ENCODE measurements at places on chromosomes 12 and 14.

DNA sequence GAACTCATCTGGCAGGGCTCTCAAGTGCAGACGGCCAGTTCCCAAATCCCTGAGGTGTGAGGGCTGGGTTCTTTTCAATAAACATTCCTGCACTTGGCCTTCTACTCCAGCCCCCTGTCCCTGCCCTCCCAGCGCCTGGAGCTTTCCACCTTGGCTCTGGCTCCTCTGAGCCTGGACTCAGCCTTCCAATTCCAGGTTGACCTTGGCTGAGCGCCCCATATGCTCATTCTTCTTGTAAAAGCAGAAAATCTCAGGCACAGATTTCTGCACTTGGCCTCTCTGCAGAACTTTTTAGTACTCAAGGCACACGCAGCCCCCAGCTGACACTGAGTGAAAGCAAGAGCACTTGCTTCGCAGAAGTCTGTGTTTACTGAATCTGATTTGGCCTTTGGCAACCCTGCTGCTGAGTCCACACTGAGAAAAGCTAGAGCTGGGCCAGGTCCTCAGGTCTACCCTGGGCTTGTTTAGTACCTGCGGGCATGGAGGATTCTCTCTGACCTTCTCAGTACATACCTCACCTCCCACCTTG lies 222.7 kb downstream of the MSRB3 start:
- no peak for DNase-seq

DNA sequence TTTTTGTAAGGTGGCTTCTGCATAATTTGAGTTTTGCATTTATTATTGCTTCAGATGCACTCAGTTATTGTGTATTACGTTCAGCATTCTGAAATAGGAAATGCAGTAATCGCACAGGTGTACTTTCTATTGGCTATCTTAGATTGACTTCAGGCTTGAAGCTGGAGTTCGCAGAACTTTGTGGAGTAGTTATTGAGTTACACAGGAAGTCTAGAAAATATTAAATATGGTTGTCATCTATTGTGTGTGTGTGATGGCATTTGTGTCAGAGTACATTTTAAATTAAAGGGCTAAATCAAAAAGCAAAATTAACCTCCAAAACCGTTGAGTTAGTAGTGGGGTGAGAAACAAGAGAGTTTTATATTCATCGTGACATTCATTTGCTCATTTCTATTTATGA lies 2.7 kb downstream of the ARID2 start:
- DNase-seq: no peak

DNA sequence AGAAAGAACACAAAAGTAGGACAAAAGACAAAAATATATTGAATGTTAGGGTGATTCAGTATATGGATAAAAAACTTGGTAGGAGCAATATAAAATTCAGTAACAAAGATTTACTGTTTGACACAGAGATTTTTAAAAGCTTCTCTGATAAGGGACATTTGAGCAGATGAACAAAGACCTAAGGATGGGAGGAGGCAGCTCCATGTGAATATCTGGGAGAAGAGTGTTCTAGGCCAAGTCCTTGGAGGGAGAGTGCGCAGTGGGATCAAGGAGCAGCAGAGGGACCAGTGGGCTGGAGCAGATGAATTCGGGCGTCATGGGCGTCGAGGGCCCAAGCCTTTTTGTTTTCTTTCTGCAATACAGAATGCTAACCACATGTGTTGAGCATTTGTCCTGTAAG lies 174.4 kb downstream of the PRKCH start:
- no peak for DNase-seq

DNA sequence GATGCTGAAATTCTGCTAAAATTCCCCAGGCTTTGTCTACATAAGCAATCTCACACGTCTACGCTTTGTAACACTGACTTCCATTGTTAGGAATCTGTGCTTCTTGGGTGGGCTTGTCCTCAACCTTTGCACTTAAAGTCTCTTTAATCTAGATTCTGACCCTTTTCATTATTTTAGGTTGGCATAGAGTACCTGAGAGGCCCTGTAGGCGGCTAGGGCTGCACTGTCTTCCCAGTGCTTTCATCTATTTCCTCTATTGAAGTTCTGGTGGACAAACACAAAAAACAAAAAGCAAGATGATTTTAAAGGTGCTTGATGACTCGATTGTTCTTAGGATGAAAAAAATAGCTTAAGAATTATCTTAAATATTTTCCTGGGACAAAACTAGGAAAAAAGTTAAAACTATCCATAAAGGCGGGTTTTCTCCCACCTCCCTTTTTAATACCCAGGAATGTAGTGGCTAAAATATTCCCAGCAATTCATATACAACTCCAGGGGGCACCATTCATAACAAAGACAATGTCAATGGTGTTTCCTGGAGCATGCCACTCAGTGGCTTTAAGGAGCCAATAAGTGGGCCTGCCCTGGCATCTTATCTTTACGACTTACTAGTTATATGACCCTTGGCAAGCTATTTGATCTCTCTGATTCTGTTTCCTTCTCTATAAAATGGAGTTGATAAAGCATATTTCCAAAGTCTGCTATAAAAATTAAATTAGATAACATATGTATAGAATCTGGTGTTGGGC lies 197.5 kb downstream of the STXBP6 start:
- DNase-seq: peak; percentile 28

- no peak for DNase-seq
These were observed 18.9 kb downstream of the ARL6IP4 start for GRCh38 chr12:122999196-122999946.

DNA sequence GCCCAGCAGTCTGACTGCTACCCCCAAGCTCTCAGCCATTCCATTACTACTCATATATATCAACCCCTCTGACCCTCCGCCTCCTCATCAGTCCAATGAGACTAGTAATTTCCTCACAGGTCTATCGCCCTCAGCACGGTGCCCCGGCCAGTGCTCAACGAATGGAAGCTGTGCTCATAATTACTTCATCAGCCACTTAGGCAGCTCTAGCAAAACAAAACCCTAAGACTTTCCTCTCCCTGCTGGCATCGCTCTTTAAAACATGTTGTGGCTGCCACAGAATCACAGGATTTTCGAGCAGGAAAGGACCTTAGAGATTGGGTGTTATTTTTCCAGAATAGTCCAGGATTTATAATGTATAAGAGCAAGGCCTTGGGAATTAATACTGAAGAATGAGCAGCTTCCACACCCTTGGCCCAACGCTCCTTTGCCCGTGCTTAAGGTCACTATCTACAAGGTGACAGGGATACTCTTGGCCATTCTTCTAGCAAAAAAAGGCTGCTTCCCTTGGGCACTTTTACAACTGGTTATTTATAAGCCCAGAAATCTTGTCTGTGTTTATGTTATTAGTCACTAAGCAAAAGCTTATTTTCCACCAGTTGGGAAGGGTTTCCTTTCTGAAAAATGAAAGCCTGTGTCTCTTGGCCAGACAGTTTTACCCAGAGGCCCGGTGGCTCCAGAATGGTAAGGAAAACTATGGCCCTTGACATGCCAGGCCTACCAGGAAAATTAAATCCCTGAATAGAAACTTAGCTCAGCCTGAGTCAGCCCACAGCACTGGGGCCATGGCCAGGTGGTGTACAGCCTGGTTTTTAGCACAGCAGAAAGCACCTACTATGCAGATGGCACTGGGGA lies 47.9 kb downstream of the NUAK1 start:
- DNase-seq: no peak

- no peak for DNase-seq
These were observed 35.4 kb downstream of the TAOK3 start for GRCh38 chr12:118337194-118337838.

DNA sequence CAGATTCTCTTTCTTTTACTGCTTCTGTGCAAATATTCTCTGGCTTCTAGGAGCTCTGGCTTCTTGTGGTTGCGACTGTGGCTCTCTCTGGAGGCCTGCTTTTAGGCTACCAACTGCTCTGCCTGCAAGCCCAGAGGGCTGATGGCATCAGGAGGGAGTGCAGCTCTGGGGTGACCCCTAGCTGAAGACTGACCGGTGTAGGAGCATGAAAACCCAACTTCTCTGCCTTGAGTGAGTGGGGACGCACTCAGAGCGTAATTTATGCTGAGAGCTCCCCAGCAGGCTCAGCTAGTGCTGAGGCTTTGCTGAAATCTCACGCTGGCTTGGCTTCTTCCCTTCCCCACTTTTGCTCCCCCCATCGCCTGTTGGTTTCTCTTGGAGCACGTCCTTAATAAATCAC lies 29.9 kb upstream of the RBM19 start:
- DNase-seq: no peak

GRCh38 chr12:126726481-126727217 lies 1540.3 kb upstream of the TMEM132C start:
- DNase-seq: no peak

DNA sequence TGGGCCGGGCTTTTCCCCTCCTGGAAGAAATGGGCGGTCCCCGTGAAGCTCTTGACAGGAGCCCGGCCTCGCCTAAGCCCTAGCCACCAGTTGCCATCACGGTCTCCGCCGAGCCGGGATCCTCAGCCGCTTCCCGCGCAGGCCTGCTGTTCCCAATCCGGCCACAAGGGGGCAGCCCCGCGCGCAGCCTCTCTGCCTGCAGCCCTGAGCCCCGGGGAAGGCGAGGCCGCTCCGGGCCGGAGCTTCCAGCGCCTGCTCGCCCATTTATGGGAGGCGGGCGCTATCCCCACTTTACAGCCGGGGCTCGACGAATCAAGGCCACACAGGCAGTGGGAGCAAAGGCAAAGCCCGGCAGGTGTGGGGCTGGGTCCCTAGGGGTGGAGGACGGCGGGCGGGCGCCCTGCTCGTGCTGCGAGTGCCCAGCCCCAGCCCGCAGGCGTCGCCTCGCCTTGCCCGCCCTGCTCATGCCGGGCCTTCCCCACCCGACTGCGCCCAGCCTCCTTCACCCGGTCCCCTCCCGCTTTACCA lies 61.5 kb downstream of the LGMN start:
- peak; percentile 92 for DNase-seq

- DNase-seq: no peak
These were observed 150.9 kb upstream of the PLEKHG7 start for GRCh38 chr12:92551853-92552397.

GRCh38 chr12:114684098-114684869 lies at the start of gene TBX3:
Gene TBX3 (minus strand): TSS chr12:114684175. CDS start chr12:114683200, 975 bp downstream.
- no peak for DNase-seq

DNA sequence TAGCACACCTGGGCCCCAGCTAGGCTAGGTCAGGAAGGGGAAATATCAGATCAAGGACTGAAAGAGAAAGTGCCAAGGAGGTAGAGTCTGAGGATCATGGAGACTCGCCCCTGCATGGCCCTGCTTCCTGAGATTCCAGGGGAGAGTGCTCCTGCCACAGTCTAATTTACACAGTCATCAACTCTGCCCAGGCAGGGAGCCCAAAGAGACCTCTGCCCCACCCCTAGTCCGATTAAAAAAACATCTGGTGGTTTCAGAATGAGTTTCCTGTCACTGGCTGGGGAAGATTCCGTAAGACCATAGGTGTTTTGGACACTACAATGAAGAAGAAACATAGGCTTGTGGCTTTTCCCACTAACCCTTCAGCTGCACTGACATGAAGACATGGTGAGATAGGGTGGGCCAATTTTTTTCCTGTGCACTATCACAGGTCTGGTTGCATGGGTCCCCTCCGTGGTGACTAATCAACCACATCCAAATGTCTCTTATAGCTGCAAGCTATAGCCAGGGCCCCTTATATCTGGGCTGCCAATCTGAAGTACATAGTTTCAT lies 31.5 kb upstream of the GZMB start:
- no peak for DNase-seq

DNA sequence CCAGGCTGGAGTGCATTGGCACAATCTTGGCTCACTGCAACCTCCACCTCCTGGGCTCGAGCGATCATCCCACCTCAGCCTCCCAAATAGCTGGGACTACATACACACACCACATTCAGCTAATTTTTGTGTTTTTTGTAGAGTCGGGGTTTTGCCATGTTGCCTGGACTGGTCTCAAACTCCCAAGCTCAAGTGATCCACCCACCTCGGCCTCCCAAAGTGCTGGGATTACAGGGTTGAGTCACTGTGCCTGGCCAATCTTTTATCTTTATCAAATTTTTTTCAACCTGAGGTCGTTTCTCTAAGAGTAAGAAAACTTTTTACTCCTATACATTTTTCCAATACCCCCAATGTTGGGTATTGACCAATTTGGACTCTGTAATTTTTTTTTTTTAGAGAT lies 40.0 kb upstream of the NAP1L1 start:
- no peak for DNase-seq

DNA sequence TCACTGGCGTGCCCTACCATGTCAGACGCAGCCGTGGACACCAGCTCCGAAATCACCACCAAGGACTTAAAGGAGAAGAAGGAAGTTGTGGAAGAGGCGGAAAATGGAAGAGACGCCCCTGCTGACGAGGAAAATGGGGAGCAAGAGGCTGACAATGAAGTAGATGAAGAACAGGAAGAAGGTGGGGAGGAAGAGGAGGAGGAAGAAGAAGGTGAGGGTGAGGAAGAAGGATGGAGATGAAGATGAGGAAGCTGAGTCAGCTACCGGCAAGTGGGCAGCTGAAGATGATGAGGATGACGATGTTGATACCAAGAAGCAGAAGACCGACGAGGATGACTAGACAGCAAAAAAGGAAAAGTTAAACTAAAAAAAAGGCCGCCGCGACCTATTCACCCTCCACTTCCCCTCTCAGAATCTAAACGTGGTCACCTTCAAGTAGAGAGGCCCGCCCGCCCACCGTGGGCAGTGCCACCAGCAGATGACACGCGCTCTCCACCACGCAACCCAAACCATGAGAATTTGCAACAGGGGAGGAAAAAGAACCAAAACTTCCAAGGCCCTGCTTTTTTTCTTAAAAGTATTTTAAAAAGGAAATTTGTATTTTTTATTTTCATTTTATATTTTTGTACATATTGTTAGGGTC lies 13.2 kb downstream of the TRIP11 start:
- no peak for DNase-seq

DNA sequence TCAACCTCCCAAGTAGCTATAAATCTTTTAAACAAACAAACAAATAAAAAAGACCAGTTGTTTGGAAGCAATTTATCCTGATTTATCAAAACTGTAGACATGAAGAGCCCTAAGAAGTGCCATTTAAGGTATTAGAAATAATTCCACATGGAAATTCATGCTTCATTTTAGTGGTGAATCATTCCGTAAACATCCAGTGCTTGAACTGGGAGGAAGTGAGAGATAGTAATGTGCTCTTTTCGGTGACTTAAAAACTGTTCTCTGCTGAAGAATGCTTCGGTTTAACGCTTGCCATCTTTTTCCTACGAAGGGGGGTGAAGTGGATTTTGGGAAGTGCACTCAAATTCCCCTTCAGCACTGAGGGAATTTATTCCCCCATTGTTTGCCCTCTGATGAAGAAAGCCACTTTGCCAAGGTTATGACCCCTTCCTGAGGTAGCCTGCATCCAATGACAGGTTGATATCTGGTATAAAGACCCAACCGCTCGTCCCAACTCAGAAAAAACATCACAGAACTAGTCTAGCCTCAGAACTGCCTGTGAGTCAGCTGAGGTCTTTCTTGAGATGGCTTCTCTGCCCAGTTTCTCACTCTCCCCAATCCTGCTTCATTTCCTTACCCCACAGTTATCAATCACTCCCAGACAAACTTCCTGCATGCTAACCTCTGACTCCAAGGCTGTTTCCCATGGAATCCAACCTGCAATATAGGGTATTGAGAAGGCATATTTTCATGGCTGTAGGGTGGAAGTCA lies 244.1 kb downstream of the AEBP2 start:
- DNase-seq: no peak

- DNase-seq: peak; percentile 92
These were observed 4.4 kb downstream of the REM2 start for GRCh38 chr14:22887260-22887989.

- DNase-seq: no peak
These were observed 114.9 kb downstream of the ANO2 start for GRCh38 chr12:5830111-5830510.
